ENCODE measurements at places on chromosomes 4 and X.

GRCh38 chr4:110480031-110480549 lies 4.1 kb downstream of the ENPEP start:
- peak; percentile 97 for DNase-seq

GRCh38 chrX:45748369-45748774 lies 547.7 kb upstream of the DIPK2B start:
- DNase-seq: no peak

- no peak for DNase-seq
Measured at GRCh38 chrX:31464306-31464915, 392.6 kb upstream of the FTHL17 start.

GRCh38 chr4:119543779-119544178 lies 84.8 kb downstream of the PDE5A start:
- no peak for DNase-seq

- DNase-seq: no peak
Measured at GRCh38 chr4:145755802-145756201, 75.9 kb downstream of the C4orf51 start.

DNA sequence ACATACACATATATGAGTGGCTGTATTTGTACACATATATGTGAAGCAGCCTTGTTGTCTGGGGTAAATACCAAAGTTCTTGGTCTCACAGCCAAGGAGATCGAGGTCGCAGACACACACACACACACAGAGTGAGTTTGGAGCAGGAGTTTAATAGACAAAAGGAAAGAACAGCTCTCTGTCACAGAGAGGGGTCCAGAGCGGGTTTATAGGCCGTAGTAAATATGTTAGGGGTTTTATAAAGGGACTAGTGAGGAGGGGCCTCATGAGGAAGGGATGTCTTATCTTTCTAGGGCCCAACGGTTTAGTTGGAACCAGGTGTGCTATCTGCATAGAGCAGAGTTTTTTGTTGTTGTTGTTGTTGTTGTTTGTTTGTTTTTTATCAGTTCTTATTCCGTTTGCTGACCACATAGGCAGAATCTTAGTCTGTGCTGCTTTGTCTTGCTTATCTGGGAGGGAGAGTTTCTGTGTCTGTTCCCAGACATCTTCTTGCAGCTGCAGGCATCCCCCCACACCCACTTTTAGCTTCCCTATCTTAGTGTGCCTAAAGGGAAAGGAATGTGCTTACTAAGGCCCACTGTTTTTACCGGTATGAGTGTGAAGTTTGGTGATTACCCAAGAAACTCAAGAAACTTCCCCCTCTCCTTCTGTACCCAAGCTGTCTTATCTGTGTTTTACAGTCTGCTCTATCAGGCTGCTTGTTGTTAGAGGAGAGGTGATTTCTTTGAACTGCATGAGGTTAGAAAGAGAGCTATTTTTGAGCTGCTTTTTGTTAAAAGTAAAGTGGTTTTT lies 91.9 kb downstream of the TENT5D start:
- no peak for DNase-seq

DNA sequence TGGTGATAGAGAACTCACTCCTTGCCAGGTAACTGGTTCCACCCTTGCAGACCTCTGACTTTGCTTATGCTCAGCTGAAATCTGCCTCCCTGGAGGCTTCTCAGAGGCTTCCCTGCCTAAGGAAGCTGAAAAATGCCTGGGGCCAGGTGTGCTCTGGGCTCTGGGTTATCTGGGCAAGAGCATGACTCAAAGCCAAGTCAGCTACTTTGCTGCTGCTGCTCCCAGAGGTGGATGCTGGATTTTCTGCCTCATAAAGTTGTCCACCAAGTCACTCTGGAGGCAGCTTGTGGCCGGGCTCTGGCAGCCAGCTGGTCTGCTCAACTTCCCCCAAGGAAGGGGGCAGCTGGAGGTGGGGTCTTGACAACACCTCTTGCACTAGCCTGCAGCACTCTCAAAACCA lies 132.7 kb downstream of the PJA1 start:
- DNase-seq: no peak

- no peak for DNase-seq
Measured at GRCh38 chrX:20066968-20067708, 49.6 kb downstream of the MAP7D2 start.

GRCh38 chr4:2352729-2353221 lies 65.7 kb downstream of the ZFYVE28 start:
- no peak for DNase-seq

DNA sequence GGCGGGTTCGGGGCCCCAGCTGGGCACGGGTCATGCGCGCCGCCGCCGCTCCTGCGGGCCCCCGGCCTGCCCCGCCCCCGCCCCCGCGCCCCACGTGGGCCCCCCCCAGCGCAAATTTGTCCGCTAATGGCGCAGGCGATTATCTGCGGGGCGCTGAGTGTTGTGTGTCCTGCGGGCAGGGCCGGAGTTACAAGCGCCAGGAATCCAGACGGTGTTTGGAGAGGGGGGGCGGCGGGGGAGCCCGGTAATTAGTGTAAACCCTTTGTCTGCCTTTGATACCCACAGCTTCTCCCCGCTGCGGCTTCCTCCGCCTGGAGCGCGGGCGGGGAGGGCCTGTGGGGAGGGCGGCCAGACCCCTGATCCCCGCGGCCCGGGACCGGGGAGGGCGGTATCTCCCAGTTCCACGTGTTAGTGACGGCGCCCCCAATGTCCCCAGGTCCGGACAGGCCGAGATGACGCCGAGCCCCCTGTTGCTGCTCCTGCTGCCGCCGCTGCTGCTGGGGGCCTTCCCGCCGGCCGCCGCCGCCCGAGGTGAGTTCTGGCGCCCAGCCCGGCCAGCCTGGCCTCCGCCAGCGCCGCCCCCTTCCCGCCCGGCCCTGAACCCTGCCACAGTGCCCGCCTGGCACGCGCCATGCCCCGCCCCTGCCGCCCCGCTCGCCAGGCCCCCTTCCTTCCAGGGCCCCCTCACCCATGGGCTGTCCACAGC lies 761 bp downstream of the FGFRL1 start:
- DNase-seq: no peak

DNA sequence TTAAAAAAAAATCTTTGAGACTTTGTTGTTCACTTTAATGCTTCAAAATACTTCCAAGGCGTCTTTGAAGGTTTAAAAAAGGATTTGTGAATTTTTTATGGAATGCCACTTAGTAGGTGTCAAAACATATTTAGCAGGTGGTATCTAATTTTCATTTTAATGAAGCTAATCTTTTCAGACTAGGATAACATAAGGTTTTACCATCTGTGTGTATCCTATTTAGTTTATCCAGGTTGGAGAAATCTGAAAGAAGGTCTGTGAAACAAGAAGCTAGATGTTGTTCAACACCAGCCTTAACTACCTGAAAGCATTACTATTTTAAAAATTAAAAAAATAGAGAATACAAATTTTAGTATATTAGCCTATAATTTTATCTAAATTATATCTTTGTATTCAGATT lies 193.4 kb downstream of the GRID2 start:
- no peak for DNase-seq

DNA sequence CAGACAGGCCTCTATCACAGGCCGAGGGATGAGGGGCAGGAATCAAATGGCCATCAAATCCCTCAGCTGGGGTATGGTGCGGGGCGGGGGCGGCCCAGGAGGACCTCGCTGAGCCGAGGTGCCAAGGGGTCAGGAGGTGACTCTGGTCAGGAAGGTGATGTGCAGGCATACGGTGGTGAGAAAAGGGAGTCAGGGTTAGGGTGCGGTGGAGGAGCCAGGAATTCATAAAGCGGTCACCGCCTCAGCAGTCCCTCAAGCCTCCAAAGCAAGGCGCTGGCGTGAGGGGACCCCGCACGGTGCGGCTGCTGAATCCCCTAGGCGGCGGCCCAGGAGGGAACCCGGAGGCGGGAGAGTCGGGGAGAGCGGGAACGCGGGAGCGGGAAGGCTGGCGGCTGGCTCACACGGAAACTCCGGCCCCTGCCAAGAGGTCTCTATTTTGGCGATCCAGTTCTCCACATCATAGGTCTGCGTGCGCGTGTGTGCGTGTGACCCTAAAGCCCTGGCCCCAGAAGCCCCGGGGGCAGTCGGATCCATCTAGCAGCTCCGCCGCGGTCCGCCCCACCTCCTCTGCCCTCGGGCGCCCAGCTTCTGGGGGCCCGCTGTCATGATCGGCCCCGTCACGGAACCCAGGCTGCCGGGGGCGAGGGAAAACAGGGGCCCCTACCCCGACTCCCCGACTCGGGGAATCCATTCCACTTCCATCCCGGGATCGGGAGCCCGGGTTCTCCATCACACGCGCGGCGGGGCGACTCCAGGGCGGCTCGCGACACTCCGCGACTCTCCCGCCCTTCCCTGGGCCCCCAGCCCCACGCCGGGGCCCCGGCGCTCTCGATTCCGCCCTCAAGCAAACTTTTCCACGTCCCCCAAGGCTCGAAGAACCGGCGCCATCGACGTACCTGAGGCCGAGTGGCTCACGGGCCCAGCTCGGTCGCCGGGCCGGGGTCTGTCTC lies 593 bp downstream of the ELF4 start:
- no peak for DNase-seq

- no peak for DNase-seq
Measured at GRCh38 chrX:7086384-7086783, 61.1 kb upstream of the STS start.

GRCh38 chr4:181504924-181505323 lies 738.3 kb upstream of the TENM3 start:
- no peak for DNase-seq

- DNase-seq: no peak
Measured at GRCh38 chr4:86910820-86911684, 18.8 kb upstream of the C4orf36 start.

GRCh38 chr4:154559494-154560418 lies 3.1 kb upstream of the FGB start:
- peak; percentile 11 for DNase-seq

- no peak for DNase-seq
Measured at GRCh38 chr4:8334786-8335460, 65.4 kb downstream of the HTRA3 start.

DNA sequence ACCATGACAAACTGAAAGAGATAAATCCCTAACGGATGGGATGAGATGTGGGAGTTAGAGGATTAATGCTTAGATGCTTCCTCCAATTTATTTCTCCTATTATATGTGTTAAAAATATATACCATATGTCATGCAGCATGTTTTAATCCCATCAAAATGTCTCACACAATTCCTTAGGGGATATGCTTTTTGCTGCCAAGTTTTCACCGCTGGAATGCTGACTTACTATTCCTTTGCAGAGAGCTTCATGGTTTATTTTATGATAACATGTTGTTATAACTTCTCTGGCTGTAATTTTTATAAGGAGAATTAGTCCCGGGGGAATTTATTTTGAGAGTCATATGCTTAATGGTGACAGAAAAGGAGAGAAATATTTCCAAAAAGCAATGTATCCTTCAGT lies 670.3 kb downstream of the IL1RAPL1 start:
- no peak for DNase-seq

DNA sequence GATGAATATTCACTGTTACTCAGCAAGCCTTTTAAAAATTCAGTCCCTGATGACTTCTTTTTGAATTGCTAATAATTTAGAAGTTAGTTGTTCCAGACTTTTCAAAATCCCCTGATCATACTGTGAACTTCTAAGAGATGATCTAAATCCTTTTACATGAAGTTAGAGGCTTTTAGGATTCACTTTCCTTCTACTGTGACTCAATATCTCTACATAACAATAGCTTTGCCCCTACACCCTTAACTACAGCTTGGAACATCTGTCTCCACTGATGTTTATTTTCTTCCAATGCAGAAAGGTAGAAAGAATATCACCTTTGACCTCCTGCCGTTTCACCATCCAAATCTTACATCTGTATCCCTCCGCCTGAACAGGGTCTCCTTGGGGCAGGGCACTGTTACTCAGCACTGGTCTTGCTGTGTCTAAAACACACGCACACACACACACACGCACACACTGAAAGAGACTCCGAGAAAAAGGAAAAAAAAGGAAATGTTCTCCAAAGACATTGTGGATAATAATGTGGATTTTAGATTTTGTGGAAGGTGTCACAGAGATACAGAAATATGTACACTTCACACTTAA lies 111.6 kb upstream of the GPRIN3 start:
- no peak for DNase-seq

GRCh38 chrX:100687546-100687945 lies 43.5 kb downstream of the SRPX2 start:
- DNase-seq: no peak

DNA sequence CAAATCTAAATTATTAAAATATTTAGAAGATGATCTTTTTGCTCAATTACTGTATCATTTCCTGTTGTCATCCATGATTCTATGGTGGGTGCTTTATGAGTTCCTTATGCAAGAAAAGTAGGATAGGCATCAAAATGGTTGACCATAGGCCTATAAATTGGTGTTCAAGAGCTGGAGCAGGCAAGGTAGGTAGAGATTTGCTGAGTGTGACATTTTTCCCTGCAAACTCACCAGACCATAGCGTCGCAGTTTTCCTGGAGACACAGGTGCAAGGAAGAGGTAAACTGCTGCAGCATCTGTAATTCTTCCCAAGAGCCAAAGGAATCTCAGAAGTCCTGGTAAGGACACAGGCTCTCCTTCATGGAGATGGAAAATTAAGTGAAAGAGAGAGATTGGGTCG lies 33.7 kb upstream of the DCLK2 start:
- no peak for DNase-seq

DNA sequence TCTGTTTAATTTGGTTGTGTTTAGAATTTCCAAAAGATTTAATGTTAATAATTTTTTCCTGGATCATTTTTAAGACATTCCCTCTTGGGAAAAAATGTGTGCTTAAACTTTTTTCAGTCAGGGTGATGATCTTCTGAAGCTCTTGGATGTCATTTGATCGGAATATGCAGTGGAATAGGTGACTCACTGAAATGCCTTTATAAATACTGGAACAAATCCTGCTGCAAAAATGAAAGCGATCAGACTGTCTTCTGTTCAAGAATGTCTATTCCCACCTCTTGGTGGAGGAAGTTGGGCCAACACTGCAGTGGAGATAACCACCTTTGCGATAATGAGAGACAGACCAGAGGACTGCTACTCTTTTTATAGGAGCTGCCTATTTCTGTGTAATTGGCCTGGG lies 46.7 kb downstream of the LARP1B start:
- peak; percentile 5 for DNase-seq

DNA sequence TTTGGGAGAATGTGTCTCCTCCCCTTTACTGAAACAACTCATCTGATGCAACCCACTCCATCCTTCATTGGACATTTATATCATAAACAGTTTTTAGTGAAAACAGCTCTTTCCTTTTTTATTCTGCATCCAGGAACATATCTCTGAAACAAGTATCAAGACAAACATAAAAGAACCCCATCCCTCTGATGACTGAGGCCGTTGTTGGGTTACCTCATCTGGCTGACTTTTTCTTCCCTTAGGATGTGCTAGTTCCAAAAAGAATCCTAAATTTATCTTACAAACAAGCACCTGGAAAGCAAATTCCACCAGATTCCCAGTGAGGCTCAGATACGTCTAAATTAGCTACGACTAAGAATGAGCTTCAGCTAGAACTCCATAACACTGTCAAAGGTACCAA lies 483.7 kb upstream of the INTU start:
- no peak for DNase-seq

DNA sequence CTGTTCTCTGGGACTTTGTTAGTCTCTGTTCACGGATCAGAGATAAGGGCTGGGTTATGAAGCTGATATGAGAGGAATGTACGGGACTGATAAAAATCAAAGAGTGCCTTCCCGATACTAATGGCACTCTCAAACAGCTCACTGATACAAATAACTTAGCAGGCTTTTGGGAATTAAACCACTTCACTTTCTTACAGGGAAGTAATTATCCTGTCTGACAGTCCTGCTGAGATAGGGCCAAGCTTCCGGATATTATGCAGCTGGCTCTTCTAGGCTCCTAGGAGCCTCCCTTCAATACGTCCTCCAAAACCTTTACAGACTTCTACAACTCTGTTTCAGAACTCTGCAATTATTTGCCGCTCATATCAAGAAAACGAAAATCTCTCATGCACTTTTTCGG lies 418.0 kb downstream of the NLGN4X start:
- no peak for DNase-seq

GRCh38 chrX:118702741-118703140 lies 24.7 kb upstream of the IL13RA1 start:
- no peak for DNase-seq

GRCh38 chrX:45852884-45853283 lies 652.2 kb upstream of the DIPK2B start:
- no peak for DNase-seq

Data from AG09309 (cell line).